ENCODE measurements at places on chromosomes 13 and 19.

GRCh38 chr19:54905421-54905802, 536 bp upstream of the NCR1 start:
- no peak for DNase-seq

DNA sequence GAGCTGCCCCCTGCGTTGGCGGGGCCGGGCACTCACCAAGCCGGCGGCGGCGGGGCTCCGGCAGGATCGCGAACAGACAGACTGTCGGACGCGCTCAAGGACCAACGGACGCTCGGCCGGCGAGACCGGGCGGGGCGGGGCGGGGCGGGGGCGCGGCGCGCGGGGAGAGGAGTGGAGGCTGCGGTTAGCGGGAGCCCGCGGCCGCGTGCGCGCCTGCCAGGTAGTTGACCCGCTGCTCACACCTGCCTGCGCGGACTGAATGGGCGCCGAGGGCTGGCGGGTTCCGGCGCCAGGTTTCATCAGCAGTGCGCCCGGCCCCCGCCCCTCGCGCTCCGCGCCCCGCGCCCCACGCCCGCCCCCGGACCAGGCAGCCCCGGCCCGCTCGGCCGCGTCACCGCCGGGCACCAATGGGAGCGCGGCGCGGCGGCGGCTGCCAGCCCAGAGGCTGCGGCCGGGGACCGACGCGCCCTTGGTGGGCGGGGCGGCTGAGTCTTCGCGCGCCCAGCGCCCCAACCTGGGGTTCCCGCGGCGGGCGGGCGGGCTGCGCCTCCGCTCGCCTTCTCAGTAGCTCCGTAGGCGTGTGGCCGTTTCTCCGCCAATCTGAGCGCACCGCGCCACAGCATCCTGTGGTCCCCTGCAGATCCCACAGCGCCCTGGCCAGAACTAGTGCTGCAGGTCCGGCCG, at the start of gene SLC7A1:
SLC7A1 (minus strand) TSS at position 309 of the 684 bp plus-strand sequence. CDS start 59,500 bp downstream, outside the sequence.
- DNase-seq = no peak

- no peak for DNase-seq
Measured at GRCh38 chr13:110298505-110299282, 8.3 kb downstream of the COL4A1 start.

DNA sequence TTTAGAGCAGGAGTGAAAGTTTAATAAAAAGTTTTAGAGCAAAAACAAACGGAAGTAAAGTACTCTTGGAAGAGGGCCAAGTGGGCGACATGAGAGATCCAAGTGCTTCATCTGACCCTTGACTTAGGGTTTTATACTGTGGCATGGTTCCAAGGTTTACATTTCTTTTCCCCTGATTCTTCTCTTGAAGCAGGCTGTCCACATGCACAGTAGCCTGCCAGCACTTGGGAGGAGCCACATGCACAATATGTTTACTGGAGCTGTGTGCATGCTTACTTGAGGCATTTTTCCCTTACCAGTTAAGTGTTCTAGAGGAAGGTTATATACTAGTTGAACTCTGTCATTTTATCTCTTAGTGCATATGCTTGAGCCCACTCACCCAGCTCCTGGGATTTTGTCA, 295.6 kb downstream of the TBC1D4 start:
- no peak for DNase-seq
